ENCODE measurements at places on chromosomes 6 and 20. TPM values are rescaled to one million over a fixed set of nuclear protein-coding genes. Genes with fewer than 3 reads are reported as not detected.

DNA sequence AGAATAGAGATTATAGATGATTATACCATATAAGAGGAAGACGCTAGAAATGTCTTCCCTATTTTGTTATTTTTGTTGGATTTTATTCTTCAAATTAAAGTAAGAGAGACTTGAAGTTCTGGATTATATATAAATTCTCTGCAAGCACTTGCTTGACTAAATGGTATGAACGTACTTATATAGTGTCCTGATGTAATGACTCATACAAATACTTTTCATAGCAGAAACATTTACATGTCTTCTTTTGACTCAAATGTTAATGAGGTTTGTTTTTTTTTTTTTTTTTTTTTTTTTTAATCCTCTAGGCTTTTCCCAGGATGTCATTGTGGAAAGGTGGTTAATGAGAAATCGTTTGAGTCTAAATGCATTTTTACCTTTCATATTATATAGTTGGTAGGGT lies 55.0 kb downstream of the PDE7B start:
- DNase-seq: peak; percentile 36

DNA sequence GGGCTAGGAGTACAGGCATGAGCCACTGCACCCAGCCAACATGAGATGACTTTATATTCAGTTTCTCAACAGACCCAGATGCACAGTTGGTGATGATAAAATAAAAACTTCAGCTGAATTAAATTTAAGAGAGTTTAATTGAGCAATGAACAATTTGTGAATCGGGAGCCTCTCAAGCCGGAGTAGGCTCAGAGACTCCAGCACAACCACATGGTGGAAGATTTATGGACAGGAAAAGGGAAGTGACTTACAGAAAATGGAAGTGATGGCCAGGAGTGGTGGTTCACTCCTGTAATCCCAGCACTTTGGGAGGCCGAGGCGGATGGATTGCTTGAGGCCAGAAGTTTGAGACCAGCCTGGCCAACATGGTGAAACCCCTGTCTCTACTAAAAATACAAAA lies 10.4 kb upstream of the BCAS4 start:
- DNase-seq: no peak

Gene SPATA25
- total RNA-seq: 1.2 TPM

GRCh38 chr20:45968081-45968671 lies 3.8 kb downstream of the ZNF335 start:
- DNase-seq: peak; percentile 79

Gene TRMT11
- total RNA-seq: 27.1 TPM

Gene FERMT1
- 2.1 TPM for total RNA-seq
